ENCODE measurements at places on chromosomes 5 and 9. TPM values are rescaled to one million over a fixed set of nuclear protein-coding genes. Genes with fewer than 3 reads are reported as not detected.

DNA sequence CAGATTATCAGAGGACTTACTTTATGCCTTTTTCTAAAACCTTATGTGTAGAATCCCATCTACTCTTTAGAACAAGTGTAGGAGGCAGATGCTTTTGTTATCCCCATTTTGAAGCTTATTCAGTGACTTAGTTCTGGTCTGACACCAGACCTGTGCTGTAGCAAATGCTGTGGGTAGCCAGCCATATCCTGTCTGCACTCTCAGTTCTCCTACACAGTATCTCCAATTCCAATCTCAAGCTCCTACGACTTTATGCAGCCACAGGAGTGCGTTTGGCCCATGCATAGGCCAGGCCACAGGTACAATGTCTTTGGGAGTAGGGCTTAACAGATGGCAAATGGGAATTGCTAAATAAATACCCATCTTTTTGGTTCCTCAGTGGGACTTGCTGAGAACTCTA lies 292.6 kb downstream of the MCTP1 start:
- no peaks in the 10 kb centered on the region for H3K4me1 ChIP-seq
- H3K27ac ChIP-seq, result no peak overlapping the region
- DNase-seq, result no peak
- H3K27me3 ChIP-seq, result no peaks in the 10 kb centered on the region
- H3K36me3 ChIP-seq, result no peaks in the 10 kb centered on the region

- no peaks in the 10 kb centered on the region for H3K4me1 ChIP-seq
- no peaks in the 10 kb centered on the region for H3K36me3 ChIP-seq
- H3K4me3 ChIP-seq, result no peak overlapping the region
- no peak overlapping the region for H3K27ac ChIP-seq
- H3K27me3 ChIP-seq, result no peaks in the 10 kb centered on the region
Observed at GRCh38 chr5:115050866-115051265, 118.8 kb downstream of the TRIM36 start.

CDX1 gene
- total RNA-seq, result not detected

GRCh38 chr5:124995421-124995820 lies 249.0 kb upstream of the ZNF608 start:
- peaks cover 3% of the 10 kb centered on the region for H3K4me1 ChIP-seq
- H3K27me3 ChIP-seq, result no peaks in the 10 kb centered on the region
- DNase-seq, result peak; percentile 35
- peak overlapping the region; percentile 26 for H3K27ac ChIP-seq

DNA sequence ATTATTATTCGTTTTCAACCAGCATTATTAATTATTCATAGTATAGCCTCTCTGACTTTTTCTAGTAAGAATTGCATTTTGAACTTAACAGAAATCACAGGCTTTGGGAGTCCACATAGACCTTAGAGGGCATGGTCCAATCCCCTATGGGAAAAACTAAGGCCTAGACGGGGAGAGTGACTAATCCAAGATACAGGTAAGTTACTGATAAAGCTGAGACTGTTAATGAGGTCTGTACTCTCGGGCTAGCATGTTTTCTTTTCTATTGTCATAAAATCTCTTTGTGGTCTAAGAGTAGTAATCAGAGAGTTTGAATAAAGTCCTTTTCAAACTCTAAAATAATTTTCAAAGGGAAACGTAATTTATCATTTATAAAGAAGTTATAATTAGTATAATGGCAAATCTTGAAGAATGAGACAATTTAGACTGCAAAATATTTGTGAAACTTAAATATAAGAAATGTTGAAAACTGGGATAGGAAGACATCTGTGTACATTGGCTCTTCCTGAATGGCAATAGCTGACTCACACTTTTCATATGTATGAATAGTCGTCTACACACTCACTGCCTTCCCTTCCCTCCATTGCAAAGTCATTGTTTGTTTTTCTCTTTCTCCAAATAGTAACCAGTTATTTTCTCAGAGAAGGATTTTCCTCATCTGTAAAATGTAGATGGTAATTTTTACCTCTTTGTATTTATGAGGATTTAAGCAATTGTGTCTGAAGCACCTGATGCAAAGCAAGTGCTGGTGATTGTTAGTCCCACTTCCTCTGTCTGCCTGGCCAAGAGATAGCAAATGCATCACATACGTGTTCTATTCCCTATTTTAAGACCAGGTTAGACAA lies 207.9 kb upstream of the CD180 start:
- peak; percentile 20 for DNase-seq
- H3K4me1 ChIP-seq, result no peaks in the 10 kb centered on the region
- H3K4me3 ChIP-seq, result no peak overlapping the region
- no peaks in the 10 kb centered on the region for H3K27me3 ChIP-seq

- H3K27ac ChIP-seq, result no peak overlapping the region
- no peak overlapping the region for H3K4me3 ChIP-seq
- H3K4me1 ChIP-seq, result no peaks in the 10 kb centered on the region
Observed at GRCh38 chr9:121974421-121974820, 118.7 kb downstream of the TTLL11 start.

COL5A1 gene
- 5.7 TPM for total RNA-seq

SOX30 gene
- not detected for total RNA-seq

- peaks cover 9% of the 10 kb centered on the region for H3K4me1 ChIP-seq
- no peaks in the 10 kb centered on the region for H3K27me3 ChIP-seq
- no peaks in the 10 kb centered on the region for H3K36me3 ChIP-seq
- no peak for DNase-seq
- H3K4me3 ChIP-seq, result no peak overlapping the region
- H3K27ac ChIP-seq, result no peak overlapping the region
Observed at GRCh38 chr5:142385194-142385593, 60.4 kb upstream of the SPRY4 start.

DNA sequence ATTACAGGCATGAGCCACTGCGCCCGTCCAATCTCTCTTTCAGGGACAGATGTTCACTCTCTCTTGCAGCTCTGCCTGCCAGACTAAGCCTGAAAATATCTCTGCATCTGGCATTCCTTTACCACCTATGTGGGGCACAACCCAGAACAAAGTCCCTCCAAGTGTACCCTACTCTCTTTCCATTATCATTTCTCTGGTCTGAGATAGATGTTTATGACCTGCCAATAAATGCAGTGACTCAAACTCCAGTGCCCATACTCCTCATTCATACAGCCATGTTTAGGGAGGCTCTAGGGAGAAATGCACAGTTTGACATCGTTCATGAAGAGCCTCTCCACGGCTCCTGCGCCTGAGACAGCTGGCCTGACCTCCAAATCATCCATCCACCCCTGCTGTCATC lies at the start of gene BTNL3:
BTNL3 (plus strand) TSS at position 255 of the 400 bp plus-strand sequence. CDS start 183 bp downstream, outside the sequence.
- no peak for DNase-seq
- H3K36me3 ChIP-seq, result no peaks in the 10 kb centered on the region
- H3K4me1 ChIP-seq, result no peaks in the 10 kb centered on the region
- no peak within 1 kb of the TSS for H3K27ac ChIP-seq
- H3K4me3 ChIP-seq, result no peak within 1 kb of the TSS

DNA sequence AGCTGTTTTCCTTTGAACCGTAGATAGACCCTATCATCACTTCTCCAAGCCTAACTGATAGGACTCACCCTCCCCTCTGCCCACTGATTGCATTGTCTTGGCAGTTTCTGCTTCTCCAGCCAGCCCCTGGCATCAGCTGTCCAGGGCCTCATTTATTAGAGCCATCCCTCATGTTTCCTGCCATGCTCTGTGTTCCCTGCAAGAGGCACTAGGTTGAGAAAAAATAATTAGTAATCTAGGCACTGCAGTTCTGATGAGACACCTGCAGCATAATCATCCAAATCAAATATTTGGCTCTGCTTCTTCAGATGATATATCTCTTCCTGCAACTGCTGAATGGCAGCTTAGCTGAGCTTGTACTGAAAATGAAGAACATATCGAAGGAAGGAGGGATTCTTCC lies 303.0 kb upstream of the TLE4 start:
- no peaks in the 10 kb centered on the region for H3K36me3 ChIP-seq
- no peak overlapping the region for H3K4me3 ChIP-seq
- H3K4me1 ChIP-seq, result no peaks in the 10 kb centered on the region

GRCh38 chr5:132662925-132663770 lies 5.2 kb downstream of the IL13 start:
- no peaks in the 10 kb centered on the region for H3K27me3 ChIP-seq
- no peaks in the 10 kb centered on the region for H3K4me1 ChIP-seq
- H3K4me3 ChIP-seq, result no peak overlapping the region
- DNase-seq, result no peak
- no peak overlapping the region for H3K27ac ChIP-seq

CDH10 gene
- 0.72 TPM for total RNA-seq

PCSK5 gene
- 0.21 TPM for total RNA-seq

RANBP3L gene
- total RNA-seq, result 0.28 TPM

DNA sequence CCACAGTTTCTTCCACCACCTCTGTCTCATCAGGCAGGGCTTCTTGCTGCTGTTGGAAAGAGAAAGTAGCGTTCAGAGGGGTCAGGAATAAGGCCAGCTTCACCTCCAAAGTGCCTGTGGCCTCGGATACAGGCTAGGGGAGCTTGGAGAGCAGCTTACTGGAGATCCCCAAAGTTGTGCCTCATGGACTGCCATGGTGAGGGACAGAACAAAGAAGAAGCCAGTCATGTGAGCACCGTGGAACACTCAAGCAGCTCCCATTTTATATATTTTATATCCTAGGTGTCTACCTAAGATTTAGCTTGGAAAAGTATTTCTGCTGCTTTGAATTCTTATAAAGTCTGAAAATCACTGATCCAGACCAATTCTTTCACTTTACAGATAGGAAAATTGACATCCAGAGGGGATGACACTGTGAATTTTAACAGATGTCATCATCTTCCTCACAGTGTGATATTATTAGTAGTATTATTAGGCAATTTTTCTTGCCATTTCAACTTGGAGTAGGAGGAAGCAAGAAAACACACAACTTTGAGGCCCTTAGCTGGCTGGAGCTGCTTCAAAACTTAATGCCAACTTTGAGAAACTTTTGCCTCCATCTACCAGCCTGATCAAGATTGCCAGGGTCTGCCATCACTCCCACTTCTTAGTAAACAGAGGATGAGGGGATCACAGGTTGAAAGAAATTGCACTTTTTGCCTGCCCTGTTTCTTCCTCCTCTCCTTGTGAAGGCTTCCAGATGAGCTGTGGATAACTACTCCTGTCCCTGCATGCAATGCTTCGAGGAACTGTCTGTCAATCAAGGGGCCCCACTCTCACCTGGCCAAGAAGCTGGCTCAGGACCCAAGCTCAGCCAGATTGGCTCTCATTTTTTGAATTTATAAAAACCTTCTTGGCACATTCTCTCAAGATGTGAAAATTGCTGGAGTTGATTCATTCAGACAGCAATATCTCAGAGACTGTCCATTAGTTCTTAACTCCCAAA lies 11.8 kb downstream of the SPARC start:
- DNase-seq, result no peak
- H3K4me3 ChIP-seq, result no peak overlapping the region
- H3K4me1 ChIP-seq, result peaks cover 25% of the 10 kb centered on the region
- H3K27ac ChIP-seq, result peak overlapping the region; percentile 62

- H3K36me3 ChIP-seq, result no peaks in the 10 kb centered on the region
- H3K4me1 ChIP-seq, result no peaks in the 10 kb centered on the region
- no peak overlapping the region for H3K27ac ChIP-seq
- no peak for DNase-seq
Observed at GRCh38 chr9:89776795-89777525, 172.1 kb downstream of the GADD45G start.

DNA sequence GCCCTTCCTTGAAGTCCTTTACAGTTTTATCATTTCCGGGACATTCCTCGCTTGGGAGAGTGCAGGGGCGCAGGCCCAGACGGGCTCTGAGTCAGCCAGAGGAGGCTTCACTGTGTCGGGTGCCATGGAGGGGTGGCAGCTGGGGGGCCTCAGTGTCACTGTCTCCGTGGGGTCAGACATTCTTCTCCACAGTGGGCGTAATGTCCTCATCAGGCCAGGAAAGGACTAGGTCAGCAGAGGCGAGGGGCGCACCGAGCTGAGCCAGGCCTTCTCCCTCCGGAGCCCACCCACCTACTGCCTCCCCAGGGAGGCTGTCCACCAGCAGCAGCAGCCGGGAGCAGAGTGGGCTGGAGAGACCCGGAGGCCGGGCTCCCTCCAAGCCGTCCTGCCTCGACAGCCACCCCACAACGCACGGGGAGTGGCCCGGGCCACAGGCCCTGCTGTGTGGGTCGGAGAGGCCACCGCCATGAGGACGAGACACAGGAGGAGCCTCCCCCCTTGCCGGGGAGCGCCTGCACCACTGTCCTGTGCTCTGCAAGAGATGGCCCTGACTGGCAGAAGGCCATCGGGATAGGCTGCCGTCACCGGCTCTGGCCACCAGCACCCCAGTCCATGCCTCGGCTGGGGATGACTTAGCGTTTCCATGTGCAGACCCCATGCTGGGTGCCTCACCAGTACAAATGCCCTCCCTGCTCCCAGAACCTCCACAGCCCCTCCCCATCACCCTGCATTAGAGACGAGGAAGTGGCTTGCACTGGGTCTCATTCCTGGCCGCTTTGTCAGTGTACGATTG lies 26.5 kb downstream of the SARDH start:
- no peaks in the 10 kb centered on the region for H3K4me1 ChIP-seq
- DNase-seq, result no peak
- H3K27me3 ChIP-seq, result no peaks in the 10 kb centered on the region
- no peak overlapping the region for H3K27ac ChIP-seq
- no peak overlapping the region for H3K4me3 ChIP-seq
- H3K36me3 ChIP-seq, result no peaks in the 10 kb centered on the region

PPP1R2B gene
- total RNA-seq, result 0.10 TPM

CTSV gene
- total RNA-seq, result 27.1 TPM

SLC31A2 gene
- total RNA-seq, result 5.3 TPM

- no peak overlapping the region for H3K4me3 ChIP-seq
- no peaks in the 10 kb centered on the region for H3K27me3 ChIP-seq
- no peaks in the 10 kb centered on the region for H3K4me1 ChIP-seq
- no peak for DNase-seq
- H3K36me3 ChIP-seq, result no peaks in the 10 kb centered on the region
Observed at GRCh38 chr9:20526500-20527319, 95.6 kb downstream of the MLLT3 start.

DNA sequence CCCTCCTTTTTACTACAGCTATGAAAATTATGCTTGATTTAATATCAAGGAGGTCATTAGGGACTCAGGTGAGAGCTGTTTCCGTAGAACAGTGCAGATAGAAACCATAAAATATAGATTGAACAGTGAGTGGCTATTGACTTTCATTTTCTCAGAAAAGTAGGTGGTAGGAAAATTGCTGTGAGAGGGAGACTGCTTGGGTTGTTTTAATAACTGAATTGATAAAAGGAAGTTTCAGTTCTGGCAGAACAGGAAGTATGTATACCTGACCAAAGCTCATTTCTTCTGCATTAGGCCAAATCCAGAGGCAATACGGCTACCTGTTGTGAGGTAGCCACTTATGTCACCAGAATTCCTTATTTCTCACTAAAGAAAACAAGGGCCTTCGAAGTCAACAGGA lies 761.7 kb upstream of the ARRDC3 start:
- no peaks in the 10 kb centered on the region for H3K36me3 ChIP-seq
- DNase-seq, result no peak
- H3K4me1 ChIP-seq, result peaks cover 3% of the 10 kb centered on the region

OR1K1 gene
- not detected for total RNA-seq

Measured in Panc1 (cell line).